Left lobe of liver (tissue), 2 donors: ENCODE measurements at places on chromosomes 12 and 14. TPM values are rescaled to one million over a fixed set of nuclear protein-coding genes. Genes with fewer than 3 reads are reported as not detected.

Gene ATF7IP
- 38.8 TPM for total RNA-seq

Gene EIF2S3B
- 0.20 TPM for total RNA-seq

DNA sequence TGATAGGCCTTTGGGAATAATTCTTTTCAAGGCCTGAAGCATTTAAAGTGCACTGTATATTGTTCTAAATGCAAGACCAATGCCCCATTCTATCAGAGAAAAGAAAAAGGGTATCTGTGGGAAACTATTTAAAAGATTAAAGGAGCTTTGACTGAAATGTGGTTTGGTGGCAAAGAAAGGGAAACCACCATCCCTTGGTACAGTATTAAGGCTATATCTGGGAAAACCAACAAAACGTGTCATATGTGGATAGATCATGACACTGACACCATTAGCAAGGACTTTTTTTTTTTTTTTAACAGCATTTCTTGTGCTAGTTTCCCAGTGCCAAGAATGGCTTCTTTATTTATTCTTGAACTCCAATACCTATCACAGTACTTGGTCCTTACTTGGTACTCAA is 890.7 kb downstream of the DIO2 start:
- no peak for DNase-seq

Gene KRT74
- total RNA-seq = not detected
